Stimulated activated CD4-positive, alpha-beta T cell treated with anti-CD3 and anti-CD28 coated beads, TNF-alpha, amount 100 ng/mL, for 24 hours (primary cell): ENCODE measurements at places on chromosomes 16 and 17.

DNA sequence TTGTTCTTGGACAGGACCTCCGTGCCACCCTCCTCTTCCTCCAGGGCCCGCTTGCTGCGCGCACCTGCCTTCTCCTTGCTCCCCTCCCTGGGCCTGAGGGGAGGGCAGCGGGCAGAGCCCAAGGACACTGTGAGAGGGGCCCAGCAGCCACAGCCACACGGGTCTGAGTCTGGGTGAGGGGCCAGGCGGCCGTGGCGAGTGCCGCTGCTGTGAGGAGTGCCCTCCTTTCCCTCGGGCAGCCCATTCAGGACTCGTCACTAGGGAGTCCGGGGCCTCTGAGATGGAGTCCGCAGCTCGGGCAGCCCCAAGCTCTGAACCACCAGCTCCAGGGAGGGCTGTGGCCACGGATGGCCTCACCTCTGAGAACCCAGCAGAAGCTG is 5.6 kb downstream of the DUS1L start:
- no peak for DNase-seq

DNA sequence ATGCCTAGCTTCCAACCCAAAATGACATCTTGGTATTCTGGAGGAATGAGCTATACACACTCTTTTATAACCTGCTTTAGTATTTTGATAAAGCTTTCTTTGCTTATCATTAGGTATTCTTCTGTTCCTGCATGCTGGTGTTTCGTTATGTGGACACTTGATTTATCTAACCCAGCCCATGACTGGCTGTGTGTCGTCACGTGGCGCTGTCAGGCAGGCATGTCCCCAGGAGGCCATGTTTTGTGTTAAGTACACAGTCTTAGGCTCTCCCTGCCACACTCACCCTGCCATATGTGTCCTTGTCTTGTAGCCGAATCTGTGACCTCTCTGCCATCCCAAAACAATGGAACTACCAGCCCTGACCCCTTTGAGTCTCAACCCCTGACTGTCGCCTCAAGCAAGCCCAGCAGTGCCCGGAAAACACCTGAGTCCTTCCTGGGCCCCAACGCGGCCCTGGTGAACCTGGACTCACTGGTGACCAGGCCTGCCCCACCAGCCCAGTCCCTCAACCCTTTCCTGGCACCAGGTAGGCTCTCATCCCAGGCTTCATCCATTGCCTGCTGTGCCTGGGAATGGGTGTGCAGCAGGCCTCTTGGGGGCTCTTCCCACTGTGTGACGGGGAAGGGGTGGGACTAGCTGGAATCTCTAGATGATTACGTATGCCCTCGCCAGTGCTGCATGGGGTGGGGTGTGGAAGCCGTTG is 30.8 kb downstream of the B9D1 start:
- DNase-seq = no peak

GRCh38 chr17:40598301-40598618 is 33.0 kb upstream of the CCR7 start:
- DNase-seq = no peak

- no peak for DNase-seq
Measured at GRCh38 chr17:7656958-7657609, 6.4 kb downstream of the ATP1B2 start.

GRCh38 chr17:50443505-50443974 is 17.5 kb downstream of the ACSF2 start:
- DNase-seq = no peak

- DNase-seq = no peak
Measured at GRCh38 chr16:78102865-78103264, 3.4 kb downstream of the WWOX start.

GRCh38 chr16:24853830-24854229 is 8.1 kb downstream of the SLC5A11 start:
- DNase-seq = no peak

- no peak for DNase-seq
Measured at GRCh38 chr17:41813152-41813680, 412 bp downstream of the FKBP10 start.

DNA sequence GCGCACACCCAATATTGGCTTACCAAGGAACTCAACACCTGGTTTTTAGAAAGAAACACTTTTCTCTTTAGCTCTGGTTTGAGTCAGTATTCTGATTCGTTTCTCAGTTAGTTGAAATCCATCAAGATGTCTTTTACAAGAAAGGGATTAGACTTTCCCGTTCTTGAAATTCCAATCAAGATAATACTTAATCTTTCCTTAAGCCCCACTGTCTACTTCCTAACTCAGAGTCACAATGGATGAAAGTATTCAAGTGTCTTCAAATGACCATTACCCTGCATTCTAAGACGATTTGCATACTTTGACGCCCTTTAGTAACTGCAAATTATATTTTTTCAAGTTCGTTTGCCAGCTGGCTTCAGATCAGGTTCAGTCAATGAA is 189.8 kb downstream of the USP22 start:
- no peak for DNase-seq

DNA sequence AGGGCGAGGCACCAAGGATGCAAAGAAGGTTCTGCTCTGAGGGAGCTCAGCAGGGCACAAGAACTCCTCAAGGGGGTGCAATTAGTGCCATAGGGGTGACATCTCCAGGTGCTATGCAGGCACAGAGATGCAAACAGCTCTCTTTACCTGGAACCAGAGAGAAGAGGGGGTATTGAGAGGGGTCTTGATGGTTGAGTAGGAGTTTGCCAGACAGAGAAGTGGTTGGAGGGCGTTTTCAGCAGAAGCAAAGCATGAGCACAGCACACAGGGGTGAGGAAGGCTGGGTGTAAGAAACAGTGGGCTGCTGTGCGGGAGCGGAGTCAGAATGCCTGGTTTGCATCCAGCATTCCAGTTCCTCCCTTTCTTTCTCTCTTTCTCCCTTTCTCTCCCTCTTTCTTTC is 81.8 kb upstream of the LHX1 start:
- no peak for DNase-seq

DNA sequence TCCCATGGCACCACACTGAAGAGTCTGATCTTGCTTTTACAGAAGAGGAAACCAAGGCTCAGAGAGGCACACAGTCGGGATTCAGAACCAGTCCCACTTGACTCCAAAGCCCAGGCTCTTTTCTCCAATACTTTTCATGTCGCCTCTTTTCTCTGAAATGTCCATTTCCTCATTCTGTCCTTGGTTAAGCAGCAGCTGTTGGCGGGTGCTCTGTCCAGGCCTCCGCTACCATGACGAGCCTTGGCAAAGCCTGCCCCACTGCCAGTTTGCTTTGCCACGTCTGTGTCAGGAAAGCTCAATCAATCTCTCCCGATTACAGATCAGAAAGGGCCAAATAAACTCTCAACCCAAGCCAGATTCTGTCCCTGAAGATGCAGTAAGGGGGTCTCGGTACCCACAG is 9.1 kb upstream of the CEP295NL start:
- no peak for DNase-seq

- no peak for DNase-seq
Measured at GRCh38 chr16:87493608-87494280, 920 bp upstream of the ZCCHC14 start.

DNA sequence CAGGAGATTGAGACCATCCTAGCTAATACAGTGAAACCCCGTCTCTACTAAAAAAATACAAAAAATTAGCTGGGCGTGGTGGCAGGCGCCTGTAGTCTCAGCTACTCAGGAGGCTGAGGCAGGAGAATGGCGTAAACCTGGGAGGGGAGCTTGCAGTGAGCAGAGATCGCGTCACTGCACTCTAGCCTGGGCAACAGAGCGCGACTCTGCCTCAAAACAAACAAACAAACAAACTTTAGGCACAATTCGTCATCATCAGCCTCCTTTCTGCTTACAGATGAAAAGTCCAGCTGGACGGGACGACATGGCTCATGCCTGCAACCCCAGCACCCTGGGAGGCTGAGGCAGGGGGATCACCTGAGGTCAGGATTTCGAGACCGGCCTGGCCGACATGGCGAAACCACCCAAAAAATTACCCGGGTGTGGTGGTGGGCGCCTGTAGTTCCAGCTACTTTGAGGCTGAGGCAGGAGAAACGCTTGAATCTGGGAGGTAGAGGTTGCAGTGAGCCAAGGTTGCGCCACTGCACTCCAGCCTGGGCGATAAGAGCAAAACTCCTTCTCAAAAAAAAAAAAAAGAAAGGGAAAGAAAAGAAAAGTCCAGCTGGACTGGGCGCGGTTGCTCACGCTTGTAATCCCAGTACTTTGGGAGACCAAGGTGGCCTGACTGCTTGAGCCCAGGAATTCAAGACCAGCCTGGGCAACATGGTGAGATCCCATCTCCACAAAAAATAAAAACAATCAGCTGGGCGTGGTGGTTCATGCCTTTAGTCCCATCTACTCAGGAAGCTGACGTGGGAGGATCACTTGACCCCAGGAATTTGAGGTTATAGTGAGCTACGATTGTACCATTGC is 1.5 kb upstream of the SPIRE2 start:
- DNase-seq = no peak
